Naive thymus-derived CD8-positive, alpha-beta T cell (primary cell): ENCODE measurements at places on chromosomes 6 and 20.
A peak's percentile ranks its signal among the peaks of the same experiment; 100 is the strongest.

GRCh38 chr6:151001387-151002056, 136.0 kb downstream of the MTHFD1L start:
- no peak overlapping the region for H3K4me3 ChIP-seq
- no peak for DNase-seq
- H3K4me1 ChIP-seq: no peaks in the 10 kb centered on the region
- peaks cover 2% of the 10 kb centered on the region for H3K36me3 ChIP-seq

- H3K4me1 ChIP-seq: peaks cover 60% of the 10 kb centered on the region
- H3K27me3 ChIP-seq: no peaks in the 10 kb centered on the region
Measured at GRCh38 chr6:36526066-36526465, 21.2 kb downstream of the STK38 start.

- H3K27ac ChIP-seq: no peak overlapping the region
- no peaks in the 10 kb centered on the region for H3K36me3 ChIP-seq
- H3K4me3 ChIP-seq: no peak overlapping the region
- H3K4me1 ChIP-seq: no peaks in the 10 kb centered on the region
- H3K27me3 ChIP-seq: peaks cover 22% of the 10 kb centered on the region
Measured at GRCh38 chr6:912871-913835, 220.2 kb upstream of the EXOC2 start.

DNA sequence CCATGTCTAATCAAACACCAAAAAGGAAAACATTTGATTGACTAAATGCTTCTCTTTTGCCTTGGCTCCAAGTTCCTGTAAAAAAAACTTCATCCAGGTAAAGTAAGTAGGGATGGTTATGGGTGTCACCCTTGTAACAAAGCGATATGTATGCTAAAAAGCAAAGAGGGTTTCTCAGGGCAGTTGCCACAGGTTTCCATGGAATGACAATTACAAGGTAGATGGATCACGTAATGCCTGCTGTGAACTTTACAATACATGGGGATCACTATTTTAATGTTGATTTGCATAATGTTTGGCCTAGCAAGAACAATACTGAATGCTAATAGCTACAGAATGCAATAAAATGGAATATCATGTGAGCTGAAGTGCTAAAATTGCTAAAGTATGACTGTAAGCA, 2.9 kb upstream of the BMP2 start:
- H3K36me3 ChIP-seq: no peaks in the 10 kb centered on the region
- H3K27ac ChIP-seq: no peak overlapping the region
- no peak overlapping the region for H3K4me3 ChIP-seq
- H3K27me3 ChIP-seq: peaks cover 29% of the 10 kb centered on the region
- peaks cover 11% of the 10 kb centered on the region for H3K4me1 ChIP-seq
- DNase-seq: no peak

DNA sequence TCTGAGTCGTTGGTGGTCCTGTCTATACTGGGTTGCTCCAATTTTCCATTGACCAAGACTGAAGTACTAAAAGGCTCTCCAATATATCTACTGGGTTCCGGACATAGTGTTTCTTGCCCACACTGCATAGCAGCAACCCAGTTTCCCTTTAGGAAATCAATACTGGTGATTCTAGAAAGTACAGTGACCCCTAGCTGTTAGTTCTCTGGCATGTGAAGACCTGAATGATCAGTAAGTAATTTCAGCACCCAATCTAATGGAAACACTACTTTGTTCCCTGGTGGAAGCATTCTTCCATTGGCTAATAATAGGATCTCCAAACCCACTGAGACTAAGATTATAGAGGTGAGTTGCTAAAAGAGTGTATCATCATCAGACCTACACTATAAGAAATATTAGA, 40.8 kb upstream of the STMND1 start:
- peaks cover 22% of the 10 kb centered on the region for H3K27me3 ChIP-seq
- no peak overlapping the region for H3K27ac ChIP-seq
- no peaks in the 10 kb centered on the region for H3K36me3 ChIP-seq
- H3K4me1 ChIP-seq: no peaks in the 10 kb centered on the region

GRCh38 chr20:32920066-32920465, 61.3 kb downstream of the EFCAB8 start:
- H3K4me3 ChIP-seq: no peak overlapping the region
- H3K36me3 ChIP-seq: peaks cover 9% of the 10 kb centered on the region
- H3K4me1 ChIP-seq: peaks cover 5% of the 10 kb centered on the region
- H3K27me3 ChIP-seq: no peaks in the 10 kb centered on the region
- peak overlapping the region; percentile 79 for H3K27ac ChIP-seq

- H3K27me3 ChIP-seq: peaks cover 2% of the 10 kb centered on the region
- no peak overlapping the region for H3K27ac ChIP-seq
- no peak for DNase-seq
- no peak overlapping the region for H3K4me3 ChIP-seq
- H3K36me3 ChIP-seq: no peaks in the 10 kb centered on the region
- peaks cover 1% of the 10 kb centered on the region for H3K4me1 ChIP-seq
Measured at GRCh38 chr20:63578224-63579016, 4.4 kb upstream of the HELZ2 start.

GRCh38 chr6:137156650-137157049, 16.8 kb downstream of the IL22RA2 start:
- H3K27ac ChIP-seq: no peak overlapping the region
- DNase-seq: no peak
- no peak overlapping the region for H3K4me3 ChIP-seq
- peaks cover 13% of the 10 kb centered on the region for H3K27me3 ChIP-seq

DNA sequence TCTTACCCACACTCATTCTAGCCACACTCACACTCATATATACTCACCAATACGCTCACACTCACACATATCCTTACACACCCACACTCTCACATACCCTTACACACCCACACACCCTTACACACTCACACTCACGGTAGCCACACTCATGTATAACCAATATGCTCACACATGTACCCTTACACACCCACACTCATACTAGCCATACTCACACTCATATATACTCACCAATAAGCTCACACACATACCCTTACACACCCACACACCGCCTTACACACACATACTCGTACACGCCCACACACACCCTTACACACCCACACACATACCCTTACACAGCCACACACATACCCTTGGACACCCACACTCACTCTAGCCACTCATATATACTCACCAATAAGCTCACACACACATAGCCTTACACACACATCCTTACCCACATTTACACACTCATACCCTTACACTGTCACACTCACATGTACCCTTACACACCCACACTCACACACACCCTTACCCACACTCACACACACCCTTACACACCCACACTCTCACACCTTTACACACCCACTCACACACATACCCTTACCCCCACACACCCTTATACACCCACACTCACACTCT, 192.5 kb upstream of the SNX9 start:
- H3K4me1 ChIP-seq: peaks cover 10% of the 10 kb centered on the region
- no peaks in the 10 kb centered on the region for H3K36me3 ChIP-seq
- H3K27ac ChIP-seq: no peak overlapping the region
- H3K27me3 ChIP-seq: no peaks in the 10 kb centered on the region
- DNase-seq: no peak
- H3K4me3 ChIP-seq: no peak overlapping the region

DNA sequence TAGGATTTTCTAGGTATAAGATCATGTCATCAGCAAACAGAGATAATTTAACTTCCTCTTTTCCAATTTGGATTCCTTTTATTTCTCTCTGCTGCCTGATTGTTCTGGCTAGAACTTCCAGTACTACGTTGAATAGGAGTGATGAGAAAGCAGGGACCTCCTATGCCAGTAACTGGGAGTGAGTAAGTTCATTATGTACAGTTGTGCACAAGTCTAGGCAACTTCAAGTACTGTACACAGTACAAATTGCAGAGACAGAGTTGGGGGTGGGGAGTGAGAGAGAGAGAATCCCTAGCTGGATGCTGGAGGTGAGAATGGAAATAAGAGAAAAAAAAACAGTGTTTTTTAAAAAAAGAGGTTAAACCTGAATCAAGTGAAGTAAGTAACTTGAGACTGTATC, 210.2 kb downstream of the MMUT start:
- no peaks in the 10 kb centered on the region for H3K36me3 ChIP-seq
- no peak for DNase-seq
- H3K4me3 ChIP-seq: no peak overlapping the region
- H3K27ac ChIP-seq: no peak overlapping the region
- H3K27me3 ChIP-seq: no peaks in the 10 kb centered on the region

DNA sequence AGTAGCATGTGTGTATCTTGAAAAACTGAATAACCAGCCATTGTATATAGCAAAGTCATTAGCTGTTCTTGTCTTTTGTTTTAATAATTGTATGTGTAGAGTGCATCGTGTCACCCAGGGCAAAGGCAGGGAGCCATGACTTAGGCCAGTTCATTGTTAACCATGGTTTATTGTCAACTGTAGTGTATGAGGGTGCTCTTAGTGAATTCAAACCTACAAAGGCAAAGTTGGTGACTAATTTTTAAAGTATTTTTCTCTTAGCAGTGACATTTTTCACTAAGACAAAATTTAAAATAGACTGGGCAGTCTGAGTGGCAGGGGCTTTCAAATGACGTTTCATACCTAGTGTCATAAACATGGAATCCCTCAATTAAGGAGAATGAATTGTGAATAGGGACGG, 79.0 kb downstream of the TULP4 start:
- no peak overlapping the region for H3K4me3 ChIP-seq
- H3K36me3 ChIP-seq: peaks cover 16% of the 10 kb centered on the region
- H3K4me1 ChIP-seq: peaks cover 2% of the 10 kb centered on the region
- no peak for DNase-seq
- no peaks in the 10 kb centered on the region for H3K27me3 ChIP-seq

DNA sequence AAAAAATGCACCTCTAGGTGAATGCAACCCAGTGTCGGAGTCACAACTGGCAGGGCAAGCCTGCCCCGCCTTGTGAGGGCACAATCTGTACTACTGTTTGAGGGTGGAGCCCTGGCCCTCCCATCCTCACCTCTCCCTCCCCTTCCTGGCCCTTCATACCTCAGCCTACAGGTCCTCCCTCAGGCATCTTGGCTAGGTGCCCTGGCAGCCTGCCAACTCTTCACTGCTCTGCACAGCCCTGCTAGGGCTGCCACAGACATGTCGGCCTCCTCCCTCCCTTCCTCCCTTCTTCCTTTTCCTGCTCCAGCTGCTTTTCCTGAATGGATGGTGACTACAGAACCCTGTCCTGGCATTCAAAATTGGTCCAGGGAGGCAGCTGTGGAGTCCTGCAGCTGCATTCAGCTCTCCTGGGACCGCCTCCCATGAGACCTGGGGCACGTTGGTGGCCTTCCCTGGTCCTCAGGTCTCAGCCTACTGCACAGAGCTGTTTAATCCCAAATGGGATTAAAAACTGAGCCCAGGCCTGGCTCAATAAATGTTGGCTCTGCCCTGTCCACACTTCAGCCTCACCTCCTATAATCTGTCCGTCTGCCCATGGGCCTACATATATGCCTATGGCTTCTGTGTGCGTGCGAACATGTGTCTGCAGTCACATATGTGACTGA, 52.7 kb downstream of the CDH22 start:
- peaks cover 32% of the 10 kb centered on the region for H3K27me3 ChIP-seq
- no peak overlapping the region for H3K27ac ChIP-seq
- no peak overlapping the region for H3K4me3 ChIP-seq
- DNase-seq: no peak
- no peaks in the 10 kb centered on the region for H3K4me1 ChIP-seq

DNA sequence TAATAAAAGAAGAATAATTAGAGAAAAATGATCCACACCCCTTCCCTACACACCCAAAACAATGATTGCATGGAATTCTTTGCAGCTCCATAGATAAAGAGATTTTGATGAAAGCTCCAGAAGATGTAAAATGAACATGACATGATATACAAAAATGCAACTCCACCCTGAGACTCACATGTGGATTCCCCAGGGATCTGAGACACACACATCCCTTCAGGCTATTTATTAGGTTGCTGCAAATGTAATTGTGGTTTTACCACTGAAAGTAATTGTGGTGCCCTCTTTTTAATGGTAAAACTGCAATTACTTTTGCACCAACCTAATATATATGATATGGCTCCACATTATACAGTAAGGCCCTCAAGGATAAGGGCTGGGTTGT, 40.4 kb upstream of the TBC1D7 start:
- no peak overlapping the region for H3K27ac ChIP-seq
- no peak for DNase-seq
- H3K4me1 ChIP-seq: peaks cover 10% of the 10 kb centered on the region
- no peaks in the 10 kb centered on the region for H3K27me3 ChIP-seq
- H3K36me3 ChIP-seq: no peaks in the 10 kb centered on the region

GRCh38 chr6:112513175-112513574, 166.0 kb downstream of the RFPL4B start:
- no peaks in the 10 kb centered on the region for H3K36me3 ChIP-seq
- peaks cover 12% of the 10 kb centered on the region for H3K27me3 ChIP-seq
- no peaks in the 10 kb centered on the region for H3K4me1 ChIP-seq
- H3K27ac ChIP-seq: no peak overlapping the region
- H3K4me3 ChIP-seq: no peak overlapping the region
